Esophagus squamous epithelium (tissue), 5 donors: ENCODE measurements at places on chromosomes 6 and 20.

DNA sequence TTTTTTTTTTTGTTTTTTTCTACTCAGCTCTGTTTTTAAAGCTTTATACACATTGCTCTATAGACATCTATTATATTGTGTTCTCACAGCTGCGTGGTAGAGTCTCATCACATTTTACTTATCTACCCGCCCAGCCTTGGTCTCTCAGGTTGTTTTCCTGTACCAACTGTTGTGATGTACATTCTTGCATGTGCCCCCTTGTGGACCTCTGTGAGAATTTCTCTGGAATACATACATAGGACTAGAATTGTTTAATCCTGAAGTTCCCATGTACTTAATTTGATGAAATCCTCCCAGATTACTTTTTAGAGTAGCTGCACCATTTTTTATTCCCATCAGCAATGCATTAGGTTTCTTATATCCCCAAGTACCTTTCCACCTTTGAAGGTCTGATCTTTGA lies 40.4 kb upstream of the TINAG start:
- no peaks in the 10 kb centered on the region for H3K36me3 ChIP-seq

GRCh38 chr20:33753763-33754162 lies 22.0 kb downstream of the ZNF341 start:
- H3K4me3 ChIP-seq: no peak overlapping the region
- peaks cover 5% of the 10 kb centered on the region for H3K36me3 ChIP-seq
- DNase-seq: no peak
- H3K4me1 ChIP-seq: peaks cover under 1% of the 10 kb centered on the region

DNA sequence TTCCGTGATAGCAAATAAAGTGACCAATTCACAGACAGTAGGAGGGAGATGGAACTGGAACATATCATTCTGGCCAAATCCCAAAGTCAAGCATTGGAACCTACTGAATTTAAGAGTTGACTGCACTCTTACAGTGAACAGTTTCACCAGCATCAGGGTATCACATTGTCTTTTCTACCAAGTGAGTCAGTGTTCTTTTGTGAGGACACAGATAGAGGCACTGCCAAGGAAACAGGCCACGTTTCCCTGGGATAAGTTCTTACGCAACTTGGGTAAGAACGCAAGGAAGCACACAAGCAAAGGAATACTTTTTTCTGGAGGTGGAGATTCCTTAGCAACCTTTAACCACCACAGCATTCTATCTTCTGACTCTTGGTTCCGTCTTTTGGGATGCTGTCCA lies 28.6 kb upstream of the ENPP5 start:
- H3K4me1 ChIP-seq: no peaks in the 10 kb centered on the region
- no peak for DNase-seq
- no peak overlapping the region for H3K4me3 ChIP-seq
- H3K27me3 ChIP-seq: no peaks in the 10 kb centered on the region
- H3K36me3 ChIP-seq: no peaks in the 10 kb centered on the region

DNA sequence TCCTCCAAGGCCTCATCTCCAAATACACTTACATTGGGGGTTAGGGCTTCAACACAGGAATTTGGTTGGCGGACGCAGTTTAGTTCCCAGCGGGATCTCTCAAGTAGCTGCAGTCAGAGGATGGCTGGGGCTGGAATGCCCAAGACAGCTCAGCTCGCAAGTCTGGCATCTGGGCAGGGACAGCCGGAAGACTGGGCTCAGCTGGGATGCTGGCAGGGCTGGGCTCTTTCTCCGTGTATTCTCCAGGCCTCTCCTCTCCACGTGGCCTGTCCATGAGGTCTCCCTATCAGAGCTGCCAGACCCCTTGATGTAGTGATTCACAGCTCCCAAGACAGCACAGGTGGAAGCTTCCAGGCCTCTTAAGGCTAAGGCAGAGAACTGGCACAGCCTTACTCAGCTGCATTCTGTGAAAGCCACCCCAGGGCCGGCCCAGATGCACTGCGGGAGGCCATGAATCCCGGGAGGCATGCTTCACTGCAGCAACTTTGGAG lies 5.0 kb downstream of the FGD2 start:
- H3K27ac ChIP-seq: no peak overlapping the region
- H3K36me3 ChIP-seq: no peaks in the 10 kb centered on the region
- peaks cover 20% of the 10 kb centered on the region for H3K4me1 ChIP-seq
- no peaks in the 10 kb centered on the region for H3K27me3 ChIP-seq
- H3K4me3 ChIP-seq: no peak overlapping the region
